ENCODE measurements at places on chromosomes 12 and 14. TPM values are rescaled to one million over a fixed set of nuclear protein-coding genes. Genes with fewer than 3 reads are reported as not detected.

- no peak for DNase-seq
These were observed 101.1 kb downstream of the PLEKHG7 start for GRCh38 chr12:92803903-92804302.

GRCh38 chr12:121560392-121561008, 20.3 kb downstream of the KDM2B start:
- DNase-seq = no peak

The LRRC10 gene
- not detected for total RNA-seq

DNA sequence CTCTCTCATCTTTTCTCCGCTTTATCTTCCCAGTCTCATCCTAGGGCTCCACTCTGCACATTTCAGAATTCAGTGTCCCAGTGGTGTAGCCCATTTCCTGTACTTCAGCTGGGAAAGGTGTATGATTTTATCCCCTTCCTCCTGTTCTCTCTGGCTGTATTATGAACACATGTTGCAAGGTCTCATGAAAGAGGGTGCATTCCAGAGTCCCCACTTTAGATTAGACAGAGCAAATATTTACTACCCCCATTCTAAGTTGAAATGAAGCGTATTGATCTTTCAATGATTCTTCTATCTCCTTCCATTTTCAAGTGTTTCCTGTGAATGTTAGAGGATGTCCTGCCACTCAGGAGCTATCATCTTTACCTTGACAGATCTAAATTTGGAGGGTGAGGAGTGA, 123.2 kb downstream of the WIF1 start:
- DNase-seq = no peak

DNA sequence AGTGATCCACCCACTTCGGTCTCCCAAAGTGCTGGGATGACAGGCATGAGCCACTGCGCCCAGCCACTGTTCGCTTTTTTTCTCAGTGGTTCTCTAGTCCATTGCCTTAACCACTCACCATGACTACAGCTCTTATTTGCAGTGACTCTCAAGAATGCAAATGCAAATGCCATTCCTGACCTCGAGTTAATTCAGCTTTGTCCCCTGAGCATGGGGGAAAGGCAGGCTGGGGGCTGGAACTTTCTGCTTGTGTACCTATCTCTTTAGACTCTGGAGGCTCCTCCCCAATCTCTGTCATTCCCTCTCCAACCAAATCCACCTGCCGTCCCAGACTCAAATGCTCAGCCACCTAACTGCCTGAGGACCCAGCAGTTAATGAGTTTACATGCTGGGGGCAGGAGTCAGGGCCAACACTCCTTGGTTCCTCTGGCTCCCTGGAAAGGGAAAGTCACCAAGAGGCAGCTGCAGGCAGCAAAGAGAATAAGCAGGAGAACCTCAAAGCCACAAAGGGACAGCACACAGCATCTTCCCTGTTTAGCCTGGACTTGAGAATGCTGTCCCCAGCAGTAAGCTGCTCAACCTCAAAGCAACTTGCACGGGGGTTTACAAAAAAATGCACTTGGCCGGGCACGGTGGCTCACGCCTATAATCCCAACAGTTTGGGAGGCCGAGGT, 5.3 kb upstream of the HNF1A start:
- DNase-seq = peak; percentile 60

DNA sequence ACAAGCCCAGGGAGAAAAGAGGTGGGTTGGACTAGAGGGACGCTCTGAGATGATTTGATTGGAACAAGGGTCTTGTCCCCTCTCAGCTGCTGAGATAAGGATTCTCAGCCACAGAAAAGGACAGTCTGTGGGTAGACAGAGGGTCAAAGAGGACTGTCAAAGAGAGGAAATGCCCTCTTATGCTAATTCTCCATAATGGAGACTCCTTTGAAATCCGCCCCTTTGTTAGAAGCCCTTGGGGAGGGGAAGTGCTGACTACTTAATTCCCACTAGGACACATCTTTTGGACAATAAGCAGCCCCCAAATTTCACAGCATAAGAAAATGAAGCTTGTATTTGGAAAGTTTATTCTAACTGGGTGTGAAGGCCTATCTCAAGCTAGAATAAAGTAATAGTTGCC, 176.6 kb downstream of the KTN1 start:
- DNase-seq = no peak

GRCh38 chr12:75505706-75506312, 5.6 kb downstream of the KRR1 start:
- DNase-seq = no peak

DNA sequence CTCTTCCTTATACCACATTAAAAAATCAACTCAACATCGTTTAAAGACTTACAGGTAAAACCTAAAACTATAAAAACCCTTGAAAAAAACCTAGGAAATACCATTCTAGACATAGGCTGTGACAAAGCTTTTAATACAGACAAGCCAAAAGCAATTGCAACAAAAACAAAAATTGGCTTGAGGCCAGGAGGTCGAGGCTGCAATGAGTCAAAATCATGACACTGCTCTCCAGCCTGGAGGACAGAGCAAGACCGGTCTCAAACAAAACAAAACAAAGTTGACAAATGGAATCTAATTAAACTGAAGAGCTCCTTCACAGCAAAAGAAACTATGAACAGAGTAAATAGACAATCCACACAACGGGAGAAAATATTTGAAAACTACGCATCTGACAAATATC, 1057.8 kb downstream of the FSCB start:
- peak; percentile 1 for DNase-seq

DNA sequence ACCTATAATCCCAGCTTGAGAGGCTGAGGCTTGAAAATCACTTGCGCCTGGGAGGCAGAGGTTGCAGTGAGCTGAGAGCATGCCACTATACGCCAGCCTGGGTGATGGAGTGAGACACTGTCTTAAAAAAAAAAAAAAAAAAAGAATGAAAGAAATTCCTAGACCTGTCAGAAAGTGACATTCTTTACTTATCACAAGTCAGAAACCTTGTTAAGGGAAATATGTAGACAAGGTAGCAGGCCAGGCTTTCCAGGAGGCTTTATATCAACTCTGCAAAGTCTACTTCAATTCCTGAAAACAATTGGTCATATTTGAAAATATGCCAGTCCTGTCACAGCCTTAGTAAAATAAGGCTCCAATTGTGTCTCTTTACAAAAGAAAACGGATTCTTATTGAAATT, 19.1 kb upstream of the MMP19 start:
- DNase-seq = no peak

The TRHDE gene
- total RNA-seq = 9.1 TPM

DNA sequence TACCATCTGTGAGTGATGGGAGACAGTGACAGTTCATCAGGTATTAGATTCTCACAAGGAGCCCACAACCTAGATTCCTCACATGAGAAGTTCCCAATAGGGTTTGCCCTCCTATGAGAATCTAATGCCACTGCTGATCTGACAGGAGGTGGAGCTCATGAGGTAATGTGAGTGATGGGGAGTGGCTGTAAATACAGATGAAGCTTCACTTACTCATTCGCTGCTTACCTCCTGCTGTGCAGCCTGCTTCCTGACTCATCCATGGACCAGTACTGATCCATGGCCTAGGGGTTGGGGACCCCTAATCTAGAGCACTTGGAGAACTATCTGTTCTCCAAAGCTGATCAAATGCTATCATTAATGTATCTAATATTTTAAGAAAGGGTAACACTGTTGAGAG, 17.7 kb downstream of the CLEC2D start:
- DNase-seq = peak; percentile 74

GRCh38 chr12:88662093-88662492, 81.8 kb upstream of the KITLG start:
- DNase-seq = no peak

GRCh38 chr14:51516706-51517395, 134.9 kb upstream of the FRMD6 start:
- DNase-seq = no peak

GRCh38 chr12:49882851-49883464, 20.7 kb downstream of the FAIM2 start:
- no peak for DNase-seq

The CACNB3 gene
- total RNA-seq = 7.6 TPM

DNA sequence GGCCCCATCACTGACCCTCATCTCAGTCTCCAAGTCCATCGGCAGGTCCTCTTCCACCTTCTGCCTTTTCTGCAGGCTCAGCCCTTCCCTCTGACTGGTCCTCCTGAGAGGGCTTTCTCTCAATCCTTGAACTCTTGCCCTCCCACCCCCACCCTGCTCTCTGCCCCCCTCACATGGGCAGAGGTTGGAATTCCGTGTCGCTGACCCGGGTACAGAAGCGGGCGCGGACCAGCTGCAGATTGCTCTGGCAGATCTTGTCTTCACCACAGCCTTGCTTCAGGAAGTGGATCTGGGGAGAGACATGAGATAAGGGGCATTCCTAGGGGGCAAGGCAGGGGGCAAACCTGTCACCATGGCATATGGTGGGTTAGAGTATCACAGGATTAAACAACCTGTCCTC, 12.4 kb downstream of the ITGA7 start:
- no peak for DNase-seq

The ANKRD33 gene
- total RNA-seq = not detected

DNA sequence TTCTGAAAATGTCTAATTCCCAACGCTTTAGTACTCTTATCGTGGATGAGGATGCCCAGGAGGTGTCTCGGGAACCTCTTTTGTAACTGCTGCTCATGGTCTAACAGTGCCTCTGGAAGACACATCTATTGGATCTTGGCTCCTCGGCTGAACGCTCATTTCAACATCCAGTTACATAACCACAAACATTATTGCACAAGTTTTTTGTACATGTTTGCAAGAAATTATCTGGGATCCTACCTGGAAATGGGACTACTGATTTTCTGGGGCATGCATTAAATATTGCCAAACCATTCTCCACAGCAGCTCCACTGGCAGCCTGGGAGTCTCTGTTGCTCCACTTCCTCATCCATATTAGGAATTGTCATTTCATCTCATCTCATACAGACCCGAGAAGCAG, 117.5 kb upstream of the EVL start:
- no peak for DNase-seq

The USP15 gene
- total RNA-seq = 37.3 TPM

- DNase-seq = peak; percentile 83
These were observed 135.7 kb downstream of the PLXNC1 start for GRCh38 chr12:94284046-94284445.

DNA sequence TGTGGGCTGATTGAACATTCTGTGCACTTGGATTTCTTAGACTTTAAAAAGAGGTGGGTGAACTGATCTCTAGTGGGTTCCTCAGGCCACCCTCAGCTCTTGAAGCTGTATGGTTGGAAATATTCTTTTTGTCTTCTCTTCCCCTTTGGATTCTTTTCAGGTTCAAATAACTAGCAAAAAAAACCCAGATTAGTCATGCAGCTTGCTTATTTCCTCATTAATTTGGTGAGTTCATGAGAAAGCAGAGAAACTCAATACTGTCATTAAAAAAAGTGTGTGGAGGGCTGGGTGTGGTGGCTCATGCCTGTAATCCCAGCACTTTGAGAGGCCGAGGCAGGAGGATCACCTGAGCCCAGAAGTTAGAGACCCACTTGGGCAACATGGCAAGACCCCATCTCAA, 183.4 kb downstream of the ESR2 start:
- peak; percentile 45 for DNase-seq

The ACSS3 gene
- 2.6 TPM for total RNA-seq

DNA sequence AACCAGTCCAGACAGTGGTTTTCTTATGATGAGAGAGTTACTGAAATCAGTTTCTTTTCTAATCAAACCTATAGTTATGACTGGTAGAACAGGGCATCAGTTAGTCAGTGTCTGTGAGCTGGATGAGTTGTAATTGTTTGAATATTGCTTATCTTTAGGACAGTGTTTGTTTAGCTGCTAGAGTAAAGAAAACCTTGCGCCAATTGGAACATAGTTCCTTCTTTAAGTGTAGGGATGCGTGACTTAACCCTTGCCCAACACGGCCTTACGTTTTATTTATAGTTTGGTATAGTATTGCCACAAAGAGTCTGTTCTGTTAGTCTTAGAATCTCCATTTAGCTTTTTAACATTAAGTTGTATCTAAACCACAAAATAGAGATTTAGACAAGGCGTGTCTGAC, 572.6 kb downstream of the SLC16A7 start:
- DNase-seq = no peak

The MYH6 gene
- not detected for total RNA-seq

The SLC10A1 gene
- not detected for total RNA-seq

DNA sequence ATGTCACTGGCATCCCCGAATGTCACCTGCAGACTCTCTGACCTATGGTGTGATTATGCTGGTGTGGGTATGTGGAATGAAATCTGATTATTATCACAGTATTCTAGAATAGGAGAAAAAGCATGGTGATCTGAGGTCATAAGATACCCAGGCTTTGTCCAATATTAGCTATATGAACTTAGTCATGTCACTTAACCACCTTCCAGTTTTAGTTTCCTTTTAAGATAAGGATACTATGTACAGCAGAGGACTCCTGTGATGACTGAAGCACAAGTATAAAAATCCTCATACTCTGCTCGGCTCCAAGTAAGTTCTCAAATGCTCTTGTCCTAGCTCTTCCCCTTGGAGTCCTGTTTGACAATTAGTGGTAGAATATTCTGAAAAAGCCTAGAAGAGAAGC, 2.8 kb downstream of the GNS start:
- DNase-seq = no peak

The AMN gene
- total RNA-seq = not detected

- DNase-seq = peak; percentile 44
These were observed 57.5 kb downstream of the CALM1 start for GRCh38 chr14:90454041-90455000.

DNA sequence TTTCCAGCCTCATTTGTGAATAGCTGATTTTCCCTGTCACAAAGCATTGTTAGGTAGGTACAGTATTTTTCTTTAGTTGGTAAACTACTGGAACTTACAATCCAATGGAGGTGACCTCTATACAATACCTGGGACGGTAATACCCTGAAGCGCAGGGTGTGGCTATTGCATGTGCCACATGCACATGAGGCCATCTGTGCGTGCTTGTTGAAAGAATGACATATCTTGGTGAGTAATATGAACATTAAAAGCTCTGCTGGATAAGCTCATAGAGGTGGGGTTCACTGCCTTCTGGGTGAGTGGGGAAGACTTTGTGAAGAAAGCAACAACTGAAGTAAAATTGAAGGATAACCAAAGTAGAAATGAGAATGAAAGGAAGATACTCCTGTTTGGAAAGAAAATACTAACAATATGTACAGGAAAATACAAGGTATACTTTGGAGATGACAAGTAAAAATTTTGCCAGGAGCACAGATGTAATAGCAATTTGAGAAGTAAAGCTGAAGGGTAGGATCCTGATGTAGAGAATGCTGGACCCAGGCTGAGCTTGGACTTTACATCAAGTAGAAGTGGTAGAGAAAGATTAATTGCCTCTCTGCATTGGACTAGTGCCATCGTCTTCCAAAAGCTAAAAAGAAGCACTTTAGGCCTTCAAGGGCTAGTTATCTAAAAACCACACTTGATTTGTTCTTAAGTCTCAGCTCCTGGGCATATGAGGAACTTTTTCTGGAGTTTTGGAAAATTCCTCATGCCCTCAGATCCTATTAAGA, 97.1 kb downstream of the SLC38A6 start:
- peak; percentile 6 for DNase-seq
